ENCODE measurements at places on chromosomes 3 and 15.

DNA sequence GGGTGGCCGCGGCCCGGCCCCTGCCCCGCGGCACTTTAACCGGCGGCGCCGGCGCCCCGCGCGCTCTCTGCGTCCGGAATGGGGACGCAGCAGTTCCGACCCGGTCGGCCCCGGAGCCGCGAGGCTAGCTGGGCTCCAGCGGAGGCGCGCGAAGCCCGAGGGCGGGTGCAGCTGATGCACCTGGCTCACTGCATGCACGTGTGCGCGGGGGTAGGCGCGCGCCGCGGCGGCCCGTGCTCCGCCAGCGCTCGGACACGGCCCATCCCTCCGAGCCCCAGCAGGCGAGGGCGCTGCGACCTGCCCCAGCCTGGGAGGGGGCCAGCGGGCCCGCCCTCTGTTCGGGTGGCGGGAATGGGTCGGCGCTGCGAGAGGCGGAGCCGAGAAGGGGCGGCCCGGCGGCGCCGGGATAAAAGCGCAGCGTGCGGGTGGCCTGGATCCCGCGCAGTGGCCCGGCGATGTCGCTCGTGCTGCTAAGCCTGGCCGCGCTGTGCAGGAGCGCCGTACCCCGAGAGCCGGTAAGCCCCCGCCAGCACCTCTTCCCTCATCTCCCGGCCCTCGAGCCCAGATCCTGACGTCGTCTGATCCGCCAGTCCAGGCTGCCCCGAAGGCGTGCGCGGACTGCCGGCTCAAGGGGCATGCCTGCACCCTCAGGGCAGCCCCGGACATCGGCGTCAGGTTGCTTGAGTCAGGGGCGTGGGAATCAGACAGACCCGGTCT is at the start of the genes CHDH and IL17RB:
Gene CHDH, minus strand, starts transcription at position 286 of the 717 bp plus-strand sequence. CDS start 22,411 bp downstream, outside the sequence.
Gene IL17RB, plus strand, starts transcription at position 435 of the 717 bp plus-strand sequence. Its CDS starts 21 bp downstream, at position 456.
- H3K27ac ChIP-seq, result peak within 1 kb of the TSS; percentile 87
- peak within 1 kb of the TSS; percentile 71 for H3K4me3 ChIP-seq
- H3K36me3 ChIP-seq, result no peaks in the 10 kb centered on the region
- H3K4me1 ChIP-seq, result peaks cover 3% of the 10 kb centered on the region
- DNase-seq, result peak; percentile 69

DNA sequence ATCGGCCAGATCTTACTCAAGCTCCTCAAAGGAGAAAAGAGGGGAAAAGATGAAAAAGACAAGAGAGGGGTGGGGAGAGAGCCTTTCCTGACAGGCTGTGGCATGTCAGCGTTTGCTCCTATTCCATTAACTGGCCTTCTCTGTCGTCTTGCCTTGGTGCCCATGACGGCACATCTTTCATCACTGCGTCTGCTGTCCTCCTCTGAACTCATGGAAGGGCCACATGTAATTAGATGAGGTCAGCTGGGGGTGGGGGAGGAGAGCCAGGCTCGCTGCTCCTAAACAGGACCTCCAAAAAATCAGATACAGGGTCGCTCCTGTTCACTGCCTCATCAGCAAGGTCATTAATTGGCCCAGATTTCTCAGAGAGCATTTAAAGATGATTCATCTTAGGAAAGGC is 49.7 kb downstream of the LRTM1 start:
- no peaks in the 10 kb centered on the region for H3K4me1 ChIP-seq
- no peaks in the 10 kb centered on the region for H3K36me3 ChIP-seq
- no peak overlapping the region for H3K4me3 ChIP-seq
- H3K27me3 ChIP-seq, result no peaks in the 10 kb centered on the region
- DNase-seq, result no peak

- H3K36me3 ChIP-seq, result no peaks in the 10 kb centered on the region
- no peak for DNase-seq
- H3K4me1 ChIP-seq, result no peaks in the 10 kb centered on the region
- H3K27ac ChIP-seq, result no peak overlapping the region
- H3K4me3 ChIP-seq, result no peak overlapping the region
These were observed 27.8 kb downstream of the YEATS2 start for GRCh38 chr3:183725387-183725786.

- H3K36me3 ChIP-seq, result no peaks in the 10 kb centered on the region
- no peaks in the 10 kb centered on the region for H3K27me3 ChIP-seq
- no peak for DNase-seq
- H3K27ac ChIP-seq, result peak overlapping the region; percentile 67
- peaks cover 22% of the 10 kb centered on the region for H3K4me1 ChIP-seq
These were observed 16.8 kb downstream of the ATG7 start for GRCh38 chr3:11288786-11289637.

- no peaks in the 10 kb centered on the region for H3K27me3 ChIP-seq
- no peak overlapping the region for H3K4me3 ChIP-seq
- H3K36me3 ChIP-seq, result no peaks in the 10 kb centered on the region
- no peak overlapping the region for H3K27ac ChIP-seq
- no peaks in the 10 kb centered on the region for H3K4me1 ChIP-seq
These were observed 7.4 kb downstream of the FAM3D start for GRCh38 chr3:58659051-58659675.

DNA sequence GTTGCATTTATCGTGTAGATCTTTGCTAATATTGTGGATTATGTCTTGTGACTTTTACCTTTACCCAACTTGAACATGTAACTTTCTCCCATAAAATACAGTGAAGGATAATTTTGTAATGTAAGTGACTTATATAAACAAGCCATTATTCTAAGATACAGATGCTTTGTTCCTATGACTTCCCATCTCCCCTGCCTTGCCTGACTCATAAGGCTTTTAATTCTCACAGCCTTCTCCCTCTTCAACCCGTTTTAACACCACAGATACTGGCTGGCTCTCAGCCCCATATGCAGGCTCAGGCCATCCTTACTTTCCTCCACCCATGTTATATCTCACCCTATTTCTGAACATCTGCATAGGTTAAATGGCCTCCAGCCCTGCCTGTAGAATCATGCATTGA is 4.1 kb downstream of the CCNDBP1 start:
- no peaks in the 10 kb centered on the region for H3K36me3 ChIP-seq
- H3K4me3 ChIP-seq, result no peak overlapping the region
- no peaks in the 10 kb centered on the region for H3K27me3 ChIP-seq
- no peaks in the 10 kb centered on the region for H3K4me1 ChIP-seq

DNA sequence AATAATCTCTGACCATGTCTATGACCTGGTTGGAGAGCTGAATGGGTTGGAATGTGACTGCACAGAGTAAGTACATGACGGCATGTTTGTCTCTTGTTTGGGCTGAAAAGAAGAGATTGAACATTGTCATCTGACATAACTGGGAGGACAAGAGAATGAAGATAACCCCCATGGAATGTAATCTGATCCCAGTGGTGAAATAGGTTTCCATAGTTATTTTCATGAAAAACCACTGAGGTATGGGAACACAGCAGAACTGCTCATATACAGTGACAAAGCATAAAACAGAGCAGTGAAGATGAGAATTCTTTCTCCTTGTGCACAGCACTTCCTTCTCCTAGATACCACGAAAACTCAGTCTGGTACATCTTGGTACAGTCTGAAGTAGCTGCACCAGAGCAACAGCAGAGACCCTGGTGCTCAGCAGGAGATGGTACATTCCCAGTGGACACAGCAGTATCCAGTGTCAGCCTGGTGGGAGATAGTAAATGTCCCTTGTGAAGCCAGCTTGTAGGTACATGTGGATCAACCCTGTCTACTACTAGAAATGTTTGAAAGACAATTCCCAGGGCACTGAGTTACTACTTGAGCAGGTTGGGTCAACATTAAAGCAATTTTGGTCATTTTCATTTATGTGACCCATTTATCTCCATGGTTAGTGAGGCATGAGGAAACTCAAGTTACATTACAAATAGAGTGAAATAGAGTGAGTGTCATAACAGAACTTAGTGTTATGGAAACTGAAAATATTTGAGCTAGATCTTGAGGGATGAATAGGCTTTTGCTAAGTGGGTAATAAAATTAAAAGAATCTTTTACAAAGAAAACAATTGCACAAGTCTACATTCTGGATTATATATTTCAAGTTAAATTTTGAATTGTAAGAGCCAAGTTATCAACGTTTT is 178.3 kb downstream of the SUCNR1 start:
- H3K36me3 ChIP-seq, result no peaks in the 10 kb centered on the region
- no peaks in the 10 kb centered on the region for H3K4me1 ChIP-seq
- no peak for DNase-seq
- H3K27ac ChIP-seq, result no peak overlapping the region
- H3K4me3 ChIP-seq, result no peak overlapping the region

DNA sequence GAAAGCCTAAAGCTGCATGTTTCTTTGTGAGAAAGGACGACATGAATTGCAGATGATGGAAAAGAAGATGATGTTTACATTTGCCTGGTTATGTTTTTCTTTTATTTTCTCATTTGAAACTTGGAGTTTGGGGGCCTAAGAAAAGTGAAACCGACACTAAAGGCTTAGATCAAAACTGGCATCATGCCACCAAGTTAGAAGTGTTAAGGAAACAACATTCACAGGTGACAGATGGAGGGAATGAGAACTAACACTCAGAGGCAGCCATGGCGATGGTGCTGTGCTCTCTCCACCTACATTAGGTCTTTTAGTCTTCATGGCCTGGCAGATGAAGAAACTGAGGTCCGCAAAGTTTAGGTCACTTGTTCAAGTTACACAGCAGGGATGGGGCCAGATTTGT is 923.6 kb downstream of the TUSC7 start:
- H3K4me3 ChIP-seq, result no peak overlapping the region
- no peaks in the 10 kb centered on the region for H3K27me3 ChIP-seq
- DNase-seq, result no peak
- no peaks in the 10 kb centered on the region for H3K4me1 ChIP-seq

GRCh38 chr15:29631076-29632070 is 190.9 kb downstream of the TJP1 start:
- H3K27me3 ChIP-seq, result no peaks in the 10 kb centered on the region
- no peak for DNase-seq
- H3K36me3 ChIP-seq, result no peaks in the 10 kb centered on the region
- no peaks in the 10 kb centered on the region for H3K4me1 ChIP-seq
